ENCODE measurements at places on chromosomes 11 and 22. TPM values are rescaled to one million over a fixed set of nuclear protein-coding genes. Genes with fewer than 3 reads are reported as not detected.

DNA sequence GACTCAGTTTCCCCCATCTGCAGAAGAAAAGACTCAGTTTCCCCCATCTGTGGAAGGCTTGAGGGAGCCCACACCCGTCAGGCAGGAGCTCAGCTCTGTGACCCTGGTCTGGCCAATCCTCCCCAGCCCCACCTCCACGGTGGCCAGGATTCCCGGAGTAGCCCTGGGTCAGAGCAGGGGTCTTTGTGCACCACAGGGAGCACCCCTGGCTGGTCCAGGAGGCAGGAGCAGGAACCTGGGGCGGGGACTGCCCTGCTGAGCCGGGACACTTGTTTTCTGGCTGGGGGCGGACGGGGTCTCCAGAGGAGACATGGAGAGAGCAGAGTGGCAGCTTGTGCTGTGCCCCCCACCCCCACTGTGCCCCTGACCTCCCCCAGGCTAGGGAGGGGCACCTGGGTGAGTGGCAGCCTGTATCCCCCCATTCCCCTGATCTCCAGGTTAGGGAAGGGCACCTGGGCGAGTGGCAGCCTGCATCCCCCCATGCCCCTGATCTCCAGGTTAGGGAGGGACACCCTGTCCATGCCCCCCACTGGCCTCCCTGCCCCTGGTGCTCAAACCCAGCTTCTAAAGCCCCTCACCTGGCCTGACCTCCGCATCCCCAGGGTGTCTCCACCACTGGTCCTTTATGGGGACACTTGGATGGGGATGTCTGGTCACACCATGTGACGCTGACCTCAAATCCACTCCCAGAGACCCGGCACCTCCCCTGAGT lies 18.8 kb downstream of the IL17REL start:
- DNase-seq = no peak

GRCh38 chr22:43448048-43448447 lies 36.2 kb downstream of the MPPED1 start:
- DNase-seq = no peak

- no peak for DNase-seq
Observed at GRCh38 chr11:130168105-130168504, 8.5 kb downstream of the ST14 start.

GRCh38 chr11:19259487-19260345 lies 19.0 kb upstream of the E2F8 start:
- no peak for DNase-seq

The OR10AG1 gene
- not detected for total RNA-seq
